ENCODE measurements at places on chromosomes 16 and 17.

GRCh38 chr17:28570716-28571360 lies 486 bp downstream of the PIGS start:
- no peak for DNase-seq

- no peak for DNase-seq
These were observed 47.9 kb upstream of the SREBF1 start for GRCh38 chr17:17884391-17885357.

GRCh38 chr17:63497708-63498483 lies 21.0 kb downstream of the ACE start:
- DNase-seq: no peak

- DNase-seq: no peak
These were observed 32.2 kb downstream of the KIAA0753 start for GRCh38 chr17:6608321-6608720.

DNA sequence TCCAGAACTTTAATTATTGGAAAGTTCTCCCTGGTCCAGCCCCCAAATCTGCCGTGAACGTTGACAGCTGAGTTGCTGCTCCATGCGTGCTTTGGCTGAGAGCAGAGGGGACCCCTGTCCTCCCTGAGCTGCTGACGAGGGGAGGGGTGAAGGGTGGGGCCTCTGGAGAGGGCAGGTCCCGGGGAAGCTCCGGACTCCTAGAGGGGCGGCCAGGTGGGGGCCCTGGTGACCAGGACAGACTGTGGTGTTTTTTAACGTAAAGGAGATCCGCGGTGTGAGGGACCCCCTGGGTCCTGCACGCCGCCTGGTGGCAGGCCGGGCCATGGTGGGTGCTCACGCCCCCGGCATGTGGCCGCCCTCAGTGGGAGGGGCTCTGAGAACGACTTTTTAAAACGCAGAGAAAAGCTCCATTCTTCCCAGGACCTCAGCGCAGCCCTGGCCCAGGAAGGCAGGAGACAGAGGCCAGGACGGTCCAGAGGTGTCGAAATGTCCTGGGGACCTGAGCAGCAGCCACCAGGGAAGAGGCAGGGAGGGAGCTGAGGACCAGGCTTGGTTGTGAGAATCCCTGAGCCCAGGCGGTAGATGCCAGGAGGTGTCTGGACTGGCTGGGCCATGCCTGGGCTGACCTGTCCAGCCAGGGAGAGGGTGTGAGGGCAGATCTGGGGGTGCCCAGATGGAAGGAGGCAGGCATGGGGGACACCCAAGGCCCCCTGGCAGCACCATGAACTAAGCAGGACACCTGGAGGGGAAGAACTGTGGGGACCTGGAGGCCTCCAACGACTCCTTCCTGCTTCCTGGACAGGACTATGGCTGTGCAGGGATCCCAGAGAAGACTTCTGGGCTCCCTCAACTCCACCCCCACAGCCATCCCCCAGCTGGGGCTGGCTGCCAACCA lies at the start of gene MC1R:
MC1R (plus strand) TSS at position 410 of the 895 bp plus-strand sequence; CDS start at position 807, 397 bp downstream.
- no peak for DNase-seq

- DNase-seq: no peak
These were observed 1.1 kb downstream of the KANSL1 start for GRCh38 chr17:46192189-46192438.

DNA sequence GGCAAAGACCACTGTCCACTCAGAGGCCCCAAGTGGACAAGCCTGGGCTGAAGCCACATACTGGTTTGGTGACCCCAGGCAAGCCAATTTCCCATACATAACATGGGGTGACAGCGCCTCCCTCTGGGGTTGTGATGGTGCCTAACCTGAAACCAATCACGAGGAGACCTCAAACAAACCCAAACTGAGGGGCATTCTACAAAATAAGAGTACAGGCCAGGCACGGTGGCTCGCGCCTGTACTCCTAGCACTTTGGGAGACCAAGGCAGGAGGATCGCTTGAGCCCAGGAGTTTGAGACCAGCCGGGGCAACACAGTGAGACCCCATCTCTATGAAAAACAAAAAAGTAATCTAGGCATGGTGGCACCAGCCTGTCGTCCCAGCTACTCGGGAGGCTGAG lies 3.6 kb downstream of the P2RX5 start:
- DNase-seq: no peak

GRCh38 chr17:46809110-46809571 lies 9.4 kb downstream of the WNT3 start:
- no peak for DNase-seq

- no peak for DNase-seq
These were observed 610 bp downstream of the PIK3R5 start for GRCh38 chr17:8964801-8965393.

- no peak for DNase-seq
These were observed 29.2 kb upstream of the NKD1 start for GRCh38 chr16:50519001-50519400.

- DNase-seq: no peak
These were observed 384 bp downstream of the TMEM107 start for GRCh38 chr17:8175795-8176196.

- no peak for DNase-seq
These were observed 360.1 kb upstream of the CDH11 start for GRCh38 chr16:65481956-65482355.

- no peak for DNase-seq
These were observed 143.7 kb downstream of the PMP22 start for GRCh38 chr17:15121426-15121825.

DNA sequence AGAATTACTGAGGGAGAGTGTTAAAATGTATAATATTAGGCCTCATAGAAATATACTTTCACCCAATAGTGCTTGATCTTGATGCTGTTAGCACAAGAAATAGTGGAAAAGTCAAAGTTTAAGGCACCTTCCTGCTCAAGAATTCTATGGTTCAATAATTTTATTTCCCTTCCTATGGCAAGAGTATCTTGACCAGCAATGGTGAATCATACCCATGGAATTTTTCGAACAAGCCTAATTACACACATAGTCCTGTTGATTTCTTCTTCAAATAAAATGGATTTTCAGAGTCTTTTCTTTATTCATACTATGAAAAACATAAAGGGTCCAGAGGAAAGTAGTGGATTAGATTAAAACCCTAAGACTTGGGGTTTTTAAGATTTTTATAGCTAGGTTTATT lies 810.6 kb downstream of the CDH11 start:
- DNase-seq: no peak

GRCh38 chr17:79907850-79908249 lies 68.6 kb upstream of the CBX4 start:
- DNase-seq: no peak

DNA sequence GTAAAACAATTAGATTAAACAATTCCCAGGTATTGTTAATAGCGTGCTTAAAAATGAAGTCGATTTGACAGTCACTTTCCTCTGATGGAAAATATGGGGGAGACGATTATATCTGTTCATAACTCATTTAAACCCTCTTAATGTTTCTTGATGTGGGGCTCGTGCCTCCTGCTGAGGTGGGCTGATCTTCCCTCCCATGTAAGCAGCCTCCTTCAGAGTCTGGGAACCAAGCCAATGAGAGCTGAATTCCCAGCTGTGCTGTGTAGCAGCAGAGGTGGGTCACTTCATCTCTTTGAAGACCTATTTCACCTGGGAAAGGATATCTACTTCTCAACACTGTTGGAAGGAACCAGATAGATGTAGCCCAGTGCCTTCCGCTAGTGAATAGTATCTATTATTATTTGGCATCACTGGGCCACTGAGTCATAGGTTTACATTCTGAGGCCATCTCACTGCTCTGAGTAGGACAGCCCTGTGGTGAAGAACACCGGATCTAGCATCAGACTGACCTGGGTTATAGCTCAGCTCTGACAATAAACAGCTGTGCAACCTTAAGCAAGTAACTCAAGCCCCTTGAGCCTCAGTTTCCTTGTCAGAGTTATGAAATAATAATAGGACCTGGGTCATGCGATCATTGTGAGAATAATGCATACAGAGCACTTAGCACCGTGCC lies 85.3 kb upstream of the C16orf82 start:
- no peak for DNase-seq

DNA sequence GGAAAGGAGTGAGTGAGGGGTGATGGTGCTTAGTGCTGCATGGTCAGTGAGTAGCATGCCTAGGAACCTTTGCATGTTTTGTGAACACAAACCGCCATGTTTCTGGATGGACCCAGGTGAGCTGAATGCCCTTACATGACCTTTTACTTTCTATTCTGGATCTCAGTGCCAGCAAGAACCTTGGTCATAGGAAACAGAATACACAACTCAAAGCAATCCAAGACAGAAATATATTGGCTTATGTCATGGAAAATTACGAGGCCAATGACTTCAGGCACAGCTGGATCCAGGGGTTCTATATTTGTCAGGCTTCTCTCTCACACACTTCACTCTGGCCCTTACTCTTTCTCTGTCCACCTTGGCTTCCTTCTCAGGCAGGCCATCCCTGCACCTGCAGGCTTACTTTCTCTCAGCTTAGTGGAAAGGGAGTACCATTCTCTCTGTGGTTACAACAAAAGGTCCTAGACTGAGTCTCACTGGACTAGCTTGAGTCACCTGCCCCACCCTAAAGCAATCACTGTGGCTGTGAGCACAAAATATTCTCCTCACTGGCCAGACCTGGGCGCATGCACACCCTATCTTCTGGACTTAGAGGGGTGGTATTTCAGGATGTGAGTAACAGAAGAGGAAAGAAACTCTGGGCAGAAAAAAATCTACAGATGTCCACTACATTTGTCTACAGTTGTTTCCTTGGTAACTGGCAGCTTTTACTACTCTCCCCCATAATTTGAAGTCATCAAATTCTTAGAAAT lies 20.4 kb upstream of the CPNE2 start:
- DNase-seq: no peak

DNA sequence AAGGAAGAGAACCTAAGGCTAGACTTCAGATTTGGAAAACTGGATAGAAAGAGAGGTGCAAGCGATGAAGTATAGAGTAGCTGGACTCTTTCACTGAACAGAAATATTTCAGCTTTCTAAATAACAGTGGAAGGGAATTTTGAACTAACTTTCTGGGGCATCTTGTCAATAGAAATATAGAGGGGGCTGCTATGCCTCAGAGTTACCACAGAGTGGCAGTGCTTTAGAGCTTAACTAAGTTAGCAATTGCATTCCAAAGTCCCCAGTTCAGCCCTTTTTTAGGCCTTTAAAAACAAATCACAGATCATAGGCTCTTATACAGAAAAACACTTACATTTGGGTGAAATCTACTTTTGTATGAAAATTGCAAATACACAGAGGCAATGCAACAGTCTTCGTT lies 154.2 kb upstream of the CDH8 start:
- DNase-seq: no peak

- DNase-seq: no peak
These were observed at the start of gene HYDIN for GRCh38 chr16:71230122-71230845. HYDIN (minus strand) TSS chr16:71230722; CDS start chr16:71186895, 43,827 bp downstream.

DNA sequence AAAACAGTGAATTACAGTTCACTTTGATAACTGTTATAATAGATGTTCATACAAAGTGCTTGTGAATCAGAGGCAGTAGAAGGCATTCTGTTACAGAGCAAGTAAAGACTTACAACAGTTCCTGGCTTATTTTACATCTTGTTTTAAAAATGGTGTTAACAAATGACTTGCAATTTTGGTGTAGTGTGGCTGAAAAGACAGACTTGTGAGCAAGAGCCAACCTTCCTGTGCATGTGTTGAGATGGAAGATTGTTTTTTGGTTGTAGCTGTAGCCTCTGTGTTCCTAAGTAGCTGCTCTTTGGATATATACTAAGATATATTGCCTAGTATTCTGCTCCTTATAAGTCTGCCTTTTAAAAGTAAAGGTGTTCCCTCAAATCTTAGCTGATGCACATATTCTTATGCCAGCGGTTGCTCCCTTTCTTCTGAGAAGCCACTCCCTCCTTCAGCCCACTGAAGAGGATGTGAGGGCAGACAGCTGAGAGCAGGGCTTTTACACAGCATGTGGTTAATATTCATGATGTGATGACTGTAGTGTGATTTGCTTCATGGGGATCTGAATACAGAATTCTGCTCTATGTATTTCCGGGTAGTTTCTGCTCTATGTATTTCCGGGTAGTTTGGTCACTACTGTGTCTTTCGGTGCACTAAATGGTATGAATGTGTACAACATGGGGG lies 182.3 kb downstream of the PHKB start:
- no peak for DNase-seq

GRCh38 chr16:23232806-23233205 lies 50.3 kb downstream of the SCNN1G start:
- no peak for DNase-seq

- DNase-seq: no peak
These were observed 13.7 kb downstream of the C16orf95 start for GRCh38 chr16:87303431-87303930.

DNA sequence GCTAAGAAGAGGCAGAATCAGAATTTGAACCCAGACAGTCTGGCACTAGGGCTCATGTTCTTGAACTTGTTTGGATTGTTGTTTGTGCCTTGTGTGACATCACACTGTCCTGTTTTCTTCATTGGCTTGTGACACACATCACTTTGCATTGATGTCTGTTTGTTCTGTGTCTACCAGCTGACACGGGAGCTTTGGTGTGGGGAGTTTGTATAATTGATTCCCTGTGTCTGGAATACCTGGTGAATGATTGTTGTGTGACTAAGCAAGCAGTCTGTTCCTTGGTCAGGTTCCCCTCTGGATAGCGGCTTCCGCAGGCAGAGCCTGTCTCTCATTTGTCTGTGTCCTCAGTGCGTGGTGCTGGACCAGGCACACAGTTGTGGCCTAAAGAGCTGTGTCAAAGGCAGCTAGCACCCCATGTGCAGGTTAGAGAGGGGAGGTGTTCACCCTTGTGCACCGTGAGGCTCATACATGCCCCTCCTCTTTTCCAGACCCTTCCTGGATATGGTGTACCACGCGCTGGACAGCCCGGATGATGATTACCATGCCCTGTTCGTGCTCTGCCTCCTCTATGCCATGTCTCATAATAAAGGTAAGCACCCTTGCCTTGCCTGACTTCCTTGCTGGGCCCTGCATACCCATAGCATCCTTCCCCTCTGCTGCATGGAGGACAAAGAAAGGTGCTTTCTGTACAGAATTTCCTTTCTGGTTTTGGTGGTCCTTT lies 80.1 kb downstream of the CLEC16A start:
- DNase-seq: no peak

DNA sequence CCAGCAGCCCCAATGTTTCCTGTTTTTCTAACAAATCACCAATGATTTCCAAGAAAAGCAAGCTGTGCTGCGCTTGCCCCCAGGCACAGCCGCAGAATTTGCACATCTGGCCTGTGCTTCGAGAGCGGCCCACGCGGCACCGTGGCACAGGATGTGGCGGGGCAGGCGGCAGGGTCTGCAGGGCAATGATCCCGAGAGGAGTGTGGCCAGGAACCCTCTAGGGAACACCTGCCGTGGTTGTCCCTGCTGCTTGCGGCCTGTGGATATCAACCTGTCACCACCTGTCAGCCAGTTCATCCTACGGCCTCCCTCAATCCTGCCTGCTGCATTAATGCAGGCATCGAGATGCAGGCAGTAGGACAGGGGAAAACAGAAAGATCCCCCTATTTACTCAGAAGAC lies 24.0 kb downstream of the PIK3R5 start:
- DNase-seq: no peak

- DNase-seq: no peak
These were observed 135.5 kb upstream of the WSB1 start for GRCh38 chr17:27158382-27158781.

All from GM18507 (cell line).